ENCODE measurements at places on chromosomes 6 and 20.

DNA sequence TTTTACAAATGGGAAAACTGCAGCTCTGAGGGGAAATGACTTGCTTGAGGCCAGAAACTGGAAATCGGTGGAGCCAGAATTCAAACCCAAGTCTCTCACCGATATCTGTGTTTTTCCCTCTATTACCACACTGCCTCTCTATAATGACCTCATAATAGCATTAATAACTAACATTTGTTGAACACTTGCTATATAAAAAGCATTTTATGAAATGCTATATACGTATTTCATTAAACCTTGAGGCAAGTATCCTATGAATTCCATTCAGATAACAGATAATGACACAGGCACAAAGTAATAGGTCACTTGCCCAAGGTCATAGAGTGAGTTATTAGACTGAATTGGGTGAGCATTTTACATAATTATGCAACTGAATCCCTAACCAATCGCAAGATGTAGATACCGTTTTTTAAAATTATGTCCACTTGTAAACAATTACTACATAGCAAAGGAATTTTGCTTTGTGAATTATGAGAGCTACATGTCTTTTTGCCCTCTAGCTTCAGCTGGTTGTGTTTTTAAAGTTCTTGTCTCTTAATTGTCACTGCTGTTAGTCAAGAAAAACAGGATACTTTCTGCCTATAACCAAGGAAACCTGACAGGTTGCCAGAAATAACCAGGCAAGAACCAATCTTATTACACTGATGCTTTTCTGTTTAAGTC, 4.7 kb downstream of the DSN1 start:
- DNase-seq = no peak

GRCh38 chr20:19070681-19071445, 141.6 kb upstream of the SLC24A3 start:
- no peak for DNase-seq

GRCh38 chr20:23753194-23753548, 2.4 kb upstream of the CST1 start:
- no peak for DNase-seq

DNA sequence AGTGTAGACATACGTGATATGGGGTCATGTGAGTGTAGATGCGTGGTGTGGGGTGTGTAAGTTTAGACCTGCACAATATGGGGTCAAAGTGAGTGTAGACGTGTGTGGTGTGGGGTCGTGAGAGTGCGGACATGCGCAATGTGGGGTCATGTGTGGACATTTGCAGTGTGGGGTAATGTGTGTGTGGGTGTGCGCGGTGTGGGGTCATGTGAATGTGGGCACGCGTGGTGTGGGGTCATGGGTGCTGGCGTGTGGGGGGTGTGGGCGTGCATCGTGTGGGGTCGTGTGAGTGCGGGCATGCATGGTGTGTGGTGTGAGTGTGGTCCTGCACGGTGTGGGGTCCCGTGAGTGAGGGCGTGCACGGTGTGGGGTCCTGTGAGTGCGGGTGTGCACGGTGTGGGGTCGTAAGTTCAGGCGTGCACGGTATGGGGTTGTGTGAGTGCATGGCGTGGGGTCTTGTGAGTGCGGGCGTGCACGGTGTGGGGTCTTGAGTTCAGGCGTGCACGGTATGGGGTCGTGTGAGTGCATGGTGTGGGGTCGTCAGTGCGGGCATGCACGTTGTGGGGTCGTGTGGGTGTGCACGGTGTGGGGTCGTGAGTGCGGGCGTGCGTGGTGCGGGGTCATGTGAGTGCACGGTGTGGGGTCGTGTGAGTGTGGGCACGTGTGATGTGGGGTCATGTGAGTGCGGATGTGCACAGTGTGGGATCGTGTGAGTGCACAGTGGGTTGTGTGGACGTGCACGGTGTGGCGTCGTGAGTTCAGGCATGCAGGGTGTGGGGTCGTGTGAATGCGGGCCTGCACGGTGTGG, 14.3 kb downstream of the PCMTD2 start:
- DNase-seq = no peak

GRCh38 chr20:3887876-3888620, 1.1 kb upstream of the PANK2 start:
- DNase-seq = no peak

DNA sequence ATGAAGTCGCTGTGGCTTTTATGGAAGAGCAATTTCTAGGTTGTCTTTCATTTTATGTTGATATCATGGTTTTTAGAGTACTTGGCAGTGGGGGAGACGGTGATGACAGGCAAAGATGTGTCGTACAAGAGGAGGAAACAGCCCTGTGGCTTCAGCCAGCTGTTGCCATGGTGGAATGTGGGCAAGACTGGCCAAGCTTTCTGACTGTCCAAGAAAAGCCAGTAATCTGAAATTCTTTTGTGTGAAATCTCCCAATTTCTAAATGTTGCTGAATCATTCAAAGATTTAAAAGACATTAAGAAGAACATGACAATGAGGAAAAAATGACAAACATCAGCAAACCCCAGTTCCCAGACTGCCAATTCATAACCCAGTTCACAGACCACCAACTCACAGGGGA, 23.1 kb downstream of the PFDN4 start:
- DNase-seq = no peak

GRCh38 chr6:17224056-17224455, 57.1 kb upstream of the RBM24 start:
- DNase-seq = no peak

- no peak for DNase-seq
Measured at GRCh38 chr20:45934046-45934585, 367 bp upstream of the PCIF1 start.

- no peak for DNase-seq
Measured at GRCh38 chr20:40802886-40803285, 113.8 kb upstream of the MAFB start.
